ENCODE measurements at places on chromosomes 5 and 9. TPM values are rescaled to one million over a fixed set of nuclear protein-coding genes. Genes with fewer than 3 reads are reported as not detected.

Gene TMEM232
- total RNA-seq: 3.1 TPM

Gene PCDHAC2
- not detected for total RNA-seq

Gene ATP10B
- not detected for total RNA-seq

DNA sequence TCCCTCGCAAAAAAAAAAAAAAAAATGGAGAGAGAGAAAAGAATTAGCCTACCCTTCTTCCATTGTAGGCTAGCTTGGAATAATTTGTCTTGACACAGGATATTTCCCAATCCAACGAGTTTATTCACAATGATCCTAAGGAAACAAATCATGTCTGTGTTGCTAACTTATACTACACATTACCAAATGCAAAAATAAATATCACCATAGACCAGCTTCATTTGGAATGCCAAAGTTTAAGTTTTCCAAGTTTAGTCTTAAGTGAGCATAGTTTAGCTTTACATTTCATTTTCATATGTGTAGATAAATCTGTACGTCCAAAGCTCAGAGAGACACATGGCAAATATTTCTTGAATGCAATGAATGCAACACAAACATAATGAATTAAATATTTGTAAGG is 1106.2 kb upstream of the DMAC1 start:
- no peaks in the 10 kb centered on the region for H3K27me3 ChIP-seq
- no peak overlapping the region for H3K27ac ChIP-seq
- no peaks in the 10 kb centered on the region for H3K36me3 ChIP-seq
- no peaks in the 10 kb centered on the region for H3K4me1 ChIP-seq

DNA sequence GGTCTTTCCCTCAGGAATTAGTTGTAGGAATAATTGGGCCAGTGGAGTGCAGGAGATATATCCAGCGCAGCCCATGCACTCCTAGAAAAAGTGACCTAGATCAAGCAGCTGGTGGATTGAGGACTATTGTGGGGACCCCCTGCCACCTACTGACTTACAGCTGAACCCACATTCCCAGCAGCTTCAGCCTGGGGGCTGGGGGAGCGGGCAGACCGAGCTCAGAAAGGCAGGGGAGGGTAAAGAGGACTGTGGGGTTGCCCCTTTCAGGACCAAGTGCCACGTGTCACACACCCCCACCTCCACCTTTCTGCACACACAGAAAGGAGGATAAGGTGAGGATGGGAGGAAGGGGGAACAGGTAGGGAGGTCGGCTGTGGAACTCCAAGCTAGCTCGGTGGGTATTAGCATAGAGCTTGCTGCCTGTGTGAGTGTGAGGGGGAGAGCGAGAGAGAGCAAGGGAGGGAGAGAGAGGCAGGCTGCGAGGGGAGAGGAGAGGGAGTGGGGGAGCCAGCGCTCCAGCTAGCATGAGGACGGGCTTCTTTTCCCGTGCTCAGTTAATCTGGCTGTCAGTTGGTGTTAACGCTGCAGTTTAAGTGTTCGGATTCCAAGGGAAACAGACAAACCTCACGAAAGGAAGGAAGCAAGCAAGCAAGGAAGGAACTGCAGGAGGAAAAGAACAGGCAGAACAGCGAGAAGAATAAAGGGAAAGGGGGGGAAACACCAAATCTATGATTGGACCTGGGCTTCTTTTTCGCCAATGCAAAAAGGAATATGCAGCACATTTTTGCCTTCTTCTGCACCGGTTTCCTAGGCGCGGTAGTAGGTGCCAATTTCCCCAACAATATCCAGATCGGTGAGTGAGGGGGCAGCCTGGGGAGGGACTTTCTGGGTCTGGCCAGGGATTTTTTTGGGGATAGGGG is at the start of gene GRIA1:
Gene GRIA1, plus strand, starts transcription at position 553 of the 920 bp plus-strand sequence.
- no peak within 1 kb of the TSS for H3K4me3 ChIP-seq
- no peaks in the 10 kb centered on the region for H3K4me1 ChIP-seq
- H3K36me3 ChIP-seq: no peaks in the 10 kb centered on the region
- H3K27me3 ChIP-seq: peaks cover 33% of the 10 kb centered on the region
- DNase-seq: no peak
- H3K27ac ChIP-seq: no peak within 1 kb of the TSS

DNA sequence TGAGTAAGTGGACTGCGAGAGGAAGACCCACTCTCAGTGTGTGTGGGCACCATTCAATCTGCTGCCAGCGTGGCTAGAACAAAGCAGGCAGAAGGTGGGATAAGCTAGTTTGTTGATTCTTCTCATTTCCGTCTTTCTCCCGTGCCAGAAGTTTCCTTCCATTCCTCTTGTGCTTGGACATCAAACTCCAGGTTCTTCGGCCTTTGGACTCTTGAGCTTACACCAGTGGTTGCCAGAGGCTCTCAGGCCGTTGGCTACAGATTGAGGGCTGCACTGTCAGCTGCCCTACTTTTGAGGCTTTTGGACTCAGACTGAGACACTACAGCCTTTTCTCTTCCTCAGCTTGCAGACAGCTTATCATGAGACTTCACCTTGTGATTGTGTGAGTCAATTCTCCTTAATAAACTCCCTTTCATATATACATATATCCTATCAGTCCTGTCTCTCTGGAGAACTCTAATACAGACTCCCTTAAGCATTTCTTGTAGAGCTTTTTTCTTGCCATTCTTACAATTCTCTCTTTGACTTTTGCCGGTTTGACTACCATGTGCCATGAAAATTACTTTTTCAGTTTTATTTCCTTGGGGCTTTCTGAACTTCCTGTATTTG is 494.9 kb downstream of the PRR16 start:
- no peaks in the 10 kb centered on the region for H3K27me3 ChIP-seq
- H3K36me3 ChIP-seq: no peaks in the 10 kb centered on the region
- H3K4me1 ChIP-seq: no peaks in the 10 kb centered on the region
- no peak overlapping the region for H3K27ac ChIP-seq
- no peak for DNase-seq
- no peak overlapping the region for H3K4me3 ChIP-seq

- no peaks in the 10 kb centered on the region for H3K36me3 ChIP-seq
- H3K27ac ChIP-seq: no peak overlapping the region
- H3K4me3 ChIP-seq: no peak overlapping the region
- peaks cover 5% of the 10 kb centered on the region for H3K27me3 ChIP-seq
These were observed 16.3 kb upstream of the OBP2B start for GRCh38 chr9:133225171-133226011.

GRCh38 chr9:99720455-99721050 is 101.1 kb upstream of the NR4A3 start:
- peak overlapping the region; percentile 88 for H3K4me3 ChIP-seq
- DNase-seq: no peak
- H3K4me1 ChIP-seq: peaks cover 26% of the 10 kb centered on the region
- no peaks in the 10 kb centered on the region for H3K27me3 ChIP-seq
- peak overlapping the region; percentile 98 for H3K27ac ChIP-seq

DNA sequence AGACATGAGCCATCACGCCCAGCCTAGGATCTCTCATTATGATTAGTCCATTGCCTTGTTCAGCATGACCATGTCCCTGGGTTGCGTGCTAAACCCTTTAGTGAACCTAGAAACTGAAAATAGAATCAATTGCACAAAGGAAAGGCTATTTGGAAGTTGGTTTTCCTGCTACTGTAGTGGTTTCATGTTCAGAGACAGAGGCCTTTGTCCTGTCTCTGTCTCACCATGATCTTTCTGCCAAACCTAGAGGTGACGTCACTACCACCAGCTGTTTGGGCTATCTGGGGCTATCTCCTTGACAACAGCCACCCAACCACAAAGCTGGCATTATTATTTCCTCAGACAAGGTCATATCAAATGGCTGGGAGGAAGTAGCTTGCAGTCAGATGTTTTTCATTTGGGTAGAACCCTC is 4.0 kb upstream of the CDK5RAP2 start:
- H3K4me3 ChIP-seq: no peak overlapping the region
- H3K27me3 ChIP-seq: no peaks in the 10 kb centered on the region

DNA sequence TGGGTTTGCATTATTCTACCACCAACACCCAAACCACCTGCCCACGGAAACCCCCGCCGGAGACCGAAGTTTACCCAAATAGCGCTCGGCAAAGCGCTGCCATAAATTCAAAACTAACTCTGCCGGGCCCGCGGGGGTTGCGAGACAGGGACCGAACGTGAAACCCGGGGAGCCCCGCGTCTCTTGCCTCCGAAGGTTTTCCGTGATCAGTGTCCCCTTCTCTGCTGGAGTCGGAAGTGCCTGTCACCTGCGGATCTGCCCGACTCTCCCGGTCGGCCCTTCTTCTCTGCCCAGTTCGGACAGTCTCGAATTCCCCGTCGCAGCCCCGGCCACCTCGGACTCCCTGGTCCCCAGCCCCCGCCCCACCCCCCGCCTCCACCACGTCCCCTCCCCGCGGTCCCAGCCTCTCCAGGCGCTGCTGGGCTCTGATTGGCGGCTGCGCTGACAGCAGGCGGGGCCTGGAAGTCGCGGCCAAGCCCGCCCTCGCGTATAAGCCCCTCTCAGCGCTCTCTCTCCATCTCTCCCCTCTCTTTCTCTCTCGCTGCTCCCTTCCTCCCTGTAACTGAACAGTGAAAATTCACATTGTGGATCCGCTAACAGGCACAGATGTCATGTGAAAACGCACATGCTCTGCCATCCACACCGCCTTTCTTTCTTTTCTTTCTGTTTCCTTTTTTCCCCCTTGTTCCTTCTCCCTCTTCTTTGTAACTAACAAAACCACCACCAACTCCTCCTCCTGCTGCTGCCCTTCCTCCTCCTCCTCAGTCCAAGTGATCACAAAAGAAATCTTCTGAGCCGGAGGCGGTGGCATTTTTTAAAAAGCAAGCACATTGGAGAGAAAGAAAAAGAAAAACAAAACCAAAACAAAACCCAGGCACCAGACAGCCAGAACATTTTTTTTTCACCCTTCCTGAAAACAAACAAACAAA is at the start of gene RORB:
Gene RORB, plus strand, starts transcription at position 517 of the 929 bp plus-strand sequence. CDS start 642 bp downstream, outside the sequence.
- DNase-seq: peak; percentile 52
- H3K4me3 ChIP-seq: peak within 1 kb of the TSS; percentile 90
- peaks cover 63% of the 10 kb centered on the region for H3K27me3 ChIP-seq
